H9 (cell line): ENCODE measurements at places on chromosomes 1 and 21. TPM values are rescaled to one million over a fixed set of nuclear protein-coding genes. Genes with fewer than 3 reads are reported as not detected.

GRCh38 chr1:7508052-7508933 lies 262.8 kb upstream of the VAMP3 start:
- DNase-seq = no peak

PRR9 gene
- not detected in 2 replicates for total RNA-seq

DNA sequence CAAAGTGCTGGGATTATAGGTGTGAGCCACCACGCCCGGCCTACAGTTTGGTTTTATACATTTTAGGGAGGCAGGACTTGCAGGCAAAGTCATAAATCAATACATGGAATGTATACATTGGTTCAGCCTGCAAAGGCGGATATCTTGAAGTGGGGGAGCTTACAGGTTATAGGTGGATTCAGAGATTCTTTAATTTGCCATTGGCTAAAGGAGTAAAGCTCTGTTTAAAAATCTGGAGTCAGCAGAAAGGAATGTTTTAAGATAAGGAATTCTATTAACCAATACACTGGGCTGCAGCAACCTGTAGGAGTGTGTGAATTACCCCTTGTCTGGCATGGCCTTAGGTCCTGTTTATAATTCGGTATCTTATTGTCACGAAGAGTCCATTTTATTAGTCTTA lies 57.6 kb downstream of the OPTC start:
- no peak for DNase-seq

DNA sequence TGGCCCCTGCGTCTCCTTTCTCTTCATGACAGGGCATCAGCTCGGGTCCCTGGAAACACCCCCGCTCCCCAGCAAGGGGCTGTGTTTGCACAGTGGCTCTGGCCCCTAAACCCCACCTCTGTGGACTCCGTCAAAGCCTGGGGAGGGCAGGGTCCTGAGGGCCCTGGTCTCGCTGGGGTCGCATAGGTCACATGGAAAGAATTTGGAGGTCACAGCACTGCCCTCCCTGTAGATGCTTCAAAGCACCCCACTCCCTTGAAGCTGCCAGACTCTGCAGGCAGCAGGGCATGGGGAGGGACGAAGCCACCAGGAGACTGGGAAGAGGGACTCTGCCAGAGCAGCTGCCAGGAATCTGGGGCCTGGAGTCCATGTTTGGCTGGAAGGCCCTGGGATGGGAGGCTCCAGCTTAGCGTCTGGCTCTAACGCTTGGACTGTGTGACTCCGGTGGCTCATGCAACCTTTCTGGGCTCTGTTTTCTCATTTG lies 36.6 kb upstream of the ECE1 start:
- DNase-seq = no peak

GRIK1 gene
- not detected in 2 replicates for total RNA-seq

GRCh38 chr1:26370591-26371382 lies 1.8 kb downstream of the ZNF683 start:
- no peak for DNase-seq

DNA sequence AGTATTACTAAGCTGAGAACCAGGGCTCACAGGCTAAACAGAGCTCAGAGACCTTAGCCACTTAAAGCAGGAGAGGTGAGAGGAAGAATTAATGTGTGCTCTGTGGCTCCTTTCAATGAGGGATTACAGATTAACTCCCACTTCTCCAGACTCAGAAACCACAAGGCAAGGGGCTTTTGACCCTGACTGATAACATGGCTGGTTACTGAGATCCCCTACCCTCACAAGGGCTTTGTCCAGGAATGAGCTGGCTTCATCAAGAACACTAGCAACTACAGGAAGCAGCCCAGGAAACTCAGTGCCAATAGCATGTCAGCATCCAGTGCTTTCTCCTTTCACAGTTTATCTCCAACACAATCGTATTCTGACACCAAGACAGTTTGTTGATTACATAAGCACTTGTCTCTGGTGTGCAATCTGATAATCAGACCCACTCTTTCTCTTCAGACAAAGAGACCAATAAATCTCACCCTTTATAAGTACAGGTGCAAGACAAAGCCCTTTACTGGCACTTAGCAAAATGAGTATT lies 38.8 kb downstream of the ERI3 start:
- DNase-seq = no peak

DNA sequence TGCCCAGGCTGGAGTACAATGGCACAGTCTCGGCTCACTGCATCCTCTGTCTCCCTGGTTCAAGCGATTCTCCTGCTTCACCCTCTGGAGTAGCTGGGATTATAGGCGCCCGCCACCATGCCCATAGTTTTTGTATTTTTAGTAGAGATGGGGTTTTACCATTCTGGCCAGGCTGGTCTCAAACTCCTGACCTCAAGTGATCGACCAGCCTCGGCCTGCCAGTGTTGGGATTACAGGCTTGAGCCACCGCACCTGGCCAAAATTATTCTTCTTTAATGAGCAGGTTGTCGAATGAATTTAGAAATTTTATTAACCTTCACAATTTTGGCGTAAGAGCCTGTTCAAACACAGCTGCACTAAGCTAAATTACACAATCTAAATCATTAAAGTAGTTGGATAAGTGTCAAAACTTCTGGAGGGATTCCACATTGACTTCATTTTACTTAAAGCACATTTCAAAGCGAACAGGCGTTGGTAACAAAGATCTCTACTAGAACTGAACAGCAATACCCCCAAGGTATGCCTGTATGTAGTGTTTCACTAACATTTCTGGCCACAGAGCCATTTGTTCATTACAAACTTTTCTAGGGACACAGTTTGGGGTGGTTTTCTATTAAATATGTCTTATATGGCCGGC lies 5.2 kb upstream of the CTH start:
- DNase-seq = no peak

TIE1 gene
- total RNA-seq = 0.64 and 1.2 TPM in 2 replicates

GRCh38 chr1:28507646-28508434 lies 2.0 kb downstream of the RCC1 start:
- no peak for DNase-seq

GUCA2B gene
- not detected in 2 replicates for total RNA-seq

GRCh38 chr1:164707868-164708331 lies 148.9 kb downstream of the PBX1 start:
- DNase-seq = no peak

ANKRD35 gene
- total RNA-seq = 0.18 and 0.28 TPM in 2 replicates

DNA sequence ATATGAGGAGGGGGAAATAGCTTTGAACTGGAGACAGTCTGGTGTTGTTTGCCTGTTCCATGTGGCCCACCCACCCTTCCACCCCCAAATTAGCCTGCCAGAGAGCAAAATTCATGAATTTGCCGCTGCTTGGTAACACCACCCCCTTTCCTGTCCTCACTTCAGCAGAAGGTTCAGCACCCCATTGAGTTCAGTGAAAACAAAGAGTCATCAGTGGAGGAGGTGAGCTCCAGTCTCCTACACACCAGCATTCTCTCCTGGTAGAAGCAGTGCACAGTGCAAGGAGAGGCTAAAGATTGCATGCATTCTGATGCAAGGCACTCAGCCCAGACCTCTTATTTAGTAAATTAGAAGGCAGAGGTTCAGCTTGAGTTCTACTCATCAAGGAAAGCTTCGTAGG lies 99.7 kb upstream of the DYNLT5 start:
- no peak for DNase-seq
